ENCODE measurements at places on chromosomes 3 and 15. TPM values are rescaled to one million over a fixed set of nuclear protein-coding genes. Genes with fewer than 3 reads are reported as not detected.

- no peak for DNase-seq
- no peak overlapping the region for H3K4me3 ChIP-seq
- H3K4me1 ChIP-seq = peaks cover 18% of the 10 kb centered on the region
- no peaks in the 10 kb centered on the region for H3K27me3 ChIP-seq
These were observed 41.3 kb downstream of the ZNF445 start for GRCh38 chr3:44436181-44436580.

DNA sequence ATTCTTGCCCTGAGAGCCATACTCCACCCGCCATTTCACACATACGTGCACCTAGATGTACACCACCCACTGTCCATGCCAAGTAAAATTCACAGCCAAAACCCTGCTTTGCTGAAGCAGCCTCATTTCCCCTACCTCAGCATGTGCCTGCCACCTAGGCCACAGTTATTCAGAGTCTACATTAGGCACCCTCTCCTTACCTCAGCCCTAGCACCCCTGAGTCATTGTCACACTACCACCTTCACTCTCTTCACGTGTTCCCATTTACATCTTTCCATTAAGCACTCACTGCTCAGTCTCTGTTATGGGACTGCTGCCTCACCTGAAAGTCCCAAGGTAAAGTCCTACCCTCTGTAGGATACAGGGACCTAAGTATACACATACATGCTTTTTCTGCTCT lies 70.0 kb downstream of the SETD5 start:
- no peak for DNase-seq
- H3K27me3 ChIP-seq = no peaks in the 10 kb centered on the region
- peaks cover 39% of the 10 kb centered on the region for H3K36me3 ChIP-seq
- peak overlapping the region; percentile 5 for H3K27ac ChIP-seq
- H3K4me3 ChIP-seq = no peak overlapping the region

GRCh38 chr3:177760803-177761202 lies 563.5 kb upstream of the TBL1XR1 start:
- no peak for DNase-seq
- H3K27me3 ChIP-seq = no peaks in the 10 kb centered on the region
- H3K27ac ChIP-seq = no peak overlapping the region
- peaks cover 7% of the 10 kb centered on the region for H3K36me3 ChIP-seq
- H3K4me3 ChIP-seq = no peak overlapping the region

GRCh38 chr3:41222501-41222900 lies 23.2 kb downstream of the CTNNB1 start:
- H3K4me1 ChIP-seq = peaks cover 40% of the 10 kb centered on the region
- H3K36me3 ChIP-seq = peaks cover 46% of the 10 kb centered on the region

The NR1I2 gene
- 1.2 TPM for total RNA-seq

- H3K27ac ChIP-seq = no peak overlapping the region
- H3K4me1 ChIP-seq = peaks cover 2% of the 10 kb centered on the region
- DNase-seq = no peak
- H3K36me3 ChIP-seq = no peaks in the 10 kb centered on the region
These were observed 12.9 kb downstream of the CCDC80 start for GRCh38 chr3:112627919-112628466.

The MAGEL2 gene
- total RNA-seq = not detected

The ALDH1L1 gene
- not detected for total RNA-seq

- no peaks in the 10 kb centered on the region for H3K4me1 ChIP-seq
- H3K36me3 ChIP-seq = no peaks in the 10 kb centered on the region
- H3K27me3 ChIP-seq = no peaks in the 10 kb centered on the region
- DNase-seq = no peak
- H3K4me3 ChIP-seq = no peak overlapping the region
These were observed 13.7 kb upstream of the PRKCD start for GRCh38 chr3:53147151-53147902.

DNA sequence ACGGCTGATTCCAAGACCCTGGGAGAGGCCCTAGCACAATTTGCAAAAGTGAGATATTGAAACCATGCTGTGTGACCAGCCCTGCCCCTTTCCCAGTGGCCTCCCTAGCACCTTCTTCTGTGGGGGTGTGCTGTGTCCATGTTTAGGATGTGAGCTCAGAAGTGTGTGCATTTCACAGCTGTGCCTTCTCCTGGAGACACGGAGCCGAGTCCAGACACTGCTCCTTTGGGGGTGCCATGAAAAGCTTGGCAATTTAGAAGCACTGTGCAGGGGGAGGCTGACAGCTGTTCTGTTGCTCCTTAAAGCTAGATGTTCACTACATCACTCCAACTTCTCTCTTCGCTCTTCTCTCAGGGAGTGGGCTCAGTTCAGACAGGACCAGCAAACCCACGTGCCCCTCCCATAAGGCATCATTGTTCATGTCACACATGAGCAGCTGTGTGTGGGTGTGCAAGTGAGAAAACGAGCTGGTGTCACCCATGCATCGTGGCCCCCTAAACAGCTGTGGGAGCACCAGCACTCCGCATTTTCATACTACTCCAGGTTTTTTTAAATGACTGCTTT lies 492.6 kb downstream of the GABRG3 start:
- no peak overlapping the region for H3K4me3 ChIP-seq
- no peaks in the 10 kb centered on the region for H3K4me1 ChIP-seq
- no peaks in the 10 kb centered on the region for H3K36me3 ChIP-seq
- no peaks in the 10 kb centered on the region for H3K27me3 ChIP-seq
- no peak for DNase-seq

DNA sequence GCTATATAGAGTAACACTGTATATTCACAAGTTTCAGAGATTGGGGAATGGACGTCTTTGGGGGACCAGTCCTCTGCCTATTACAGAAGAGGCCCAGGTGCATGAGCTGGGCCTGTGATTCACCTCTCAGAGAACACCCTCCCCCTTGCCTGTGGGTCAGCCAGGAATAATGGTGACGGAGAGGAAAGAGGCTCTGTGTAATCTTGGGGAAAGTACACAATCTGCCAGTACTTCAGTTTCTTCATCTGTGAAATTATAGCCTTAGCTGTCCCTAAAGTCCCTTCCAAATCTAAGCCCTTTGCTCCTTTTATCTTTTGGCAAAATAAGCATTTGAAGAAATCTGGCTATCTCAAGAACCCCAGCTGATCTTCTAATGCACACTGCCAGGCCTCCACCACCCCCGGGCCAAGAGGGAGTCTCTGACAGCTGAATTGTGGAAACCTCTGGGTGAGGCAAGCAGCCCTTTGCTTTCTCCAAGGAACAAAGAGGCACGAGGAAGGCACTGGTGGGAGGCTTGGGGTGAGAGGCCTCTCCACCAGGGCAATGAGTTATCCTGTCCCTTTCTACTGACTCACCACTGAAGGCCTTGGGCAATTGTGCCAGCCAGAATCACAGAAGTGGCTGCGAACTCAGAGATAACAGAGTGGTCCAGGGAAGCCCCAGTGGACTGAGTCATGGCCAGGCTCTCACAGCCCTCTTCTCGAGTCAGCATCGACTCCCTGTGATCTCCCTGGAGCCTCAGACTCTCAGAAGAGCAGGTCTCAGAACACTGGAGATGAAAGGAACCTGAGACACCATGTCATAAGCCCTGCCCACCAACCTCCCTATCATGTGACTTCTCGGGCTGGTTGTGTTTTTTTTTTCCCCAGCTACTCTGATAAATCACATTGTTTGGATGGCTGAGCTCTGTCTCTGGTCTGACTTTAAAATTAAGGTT lies 31.8 kb downstream of the CCNL1 start:
- H3K4me1 ChIP-seq = peaks cover 63% of the 10 kb centered on the region
- no peaks in the 10 kb centered on the region for H3K36me3 ChIP-seq
- peak overlapping the region; percentile 93 for H3K27ac ChIP-seq

The B3GALNT1 gene
- total RNA-seq = 14.0 TPM

DNA sequence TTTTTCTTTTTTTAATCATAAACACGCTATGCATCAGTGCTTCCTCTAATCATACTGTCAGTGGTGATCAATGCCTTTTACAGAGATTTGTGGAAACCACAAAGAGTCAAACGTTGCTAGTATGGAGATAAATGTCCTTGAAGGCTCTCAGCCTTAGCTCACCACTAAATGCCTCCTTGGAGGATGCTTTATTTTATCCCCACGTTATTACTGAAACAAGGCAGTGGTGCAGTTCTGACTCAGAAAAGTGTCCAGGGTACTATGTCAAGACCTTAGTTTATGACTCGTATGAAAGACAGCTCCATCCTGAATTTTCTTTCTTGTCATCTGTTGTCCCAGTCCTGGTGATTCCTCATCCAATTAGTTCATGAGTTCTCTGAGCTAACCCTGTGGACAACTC lies 1146.7 kb downstream of the IGSF11 start:
- no peak overlapping the region for H3K4me3 ChIP-seq
- no peak overlapping the region for H3K27ac ChIP-seq
- H3K27me3 ChIP-seq = no peaks in the 10 kb centered on the region
- no peak for DNase-seq

The ANKUB1 gene
- total RNA-seq = not detected

- no peak for DNase-seq
- H3K36me3 ChIP-seq = no peaks in the 10 kb centered on the region
- no peaks in the 10 kb centered on the region for H3K4me1 ChIP-seq
These were observed 4.0 kb downstream of the PLA2G4D start for GRCh38 chr15:42090370-42090769.

The FRMD5 gene
- total RNA-seq = 0.56 TPM

DNA sequence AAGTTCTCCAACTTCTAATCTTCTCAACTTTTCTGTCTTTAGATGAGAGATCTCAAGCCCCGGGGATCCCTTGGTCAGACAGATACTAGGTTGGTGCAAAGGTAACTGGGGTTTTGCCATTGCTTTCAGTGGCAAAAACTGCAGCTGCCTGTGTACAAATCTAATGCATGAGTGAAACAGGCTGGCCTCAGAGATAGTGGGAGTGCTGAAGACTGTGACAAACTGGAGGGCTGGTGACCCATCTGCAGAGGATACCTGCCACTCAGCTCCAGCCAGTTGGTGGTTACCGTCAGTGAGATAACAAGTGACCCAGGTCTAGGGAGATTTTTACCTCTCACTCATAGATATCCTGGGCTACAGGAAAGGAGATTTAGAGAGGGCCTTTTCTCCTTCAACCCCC lies 85.7 kb downstream of the RYR3 start:
- H3K27me3 ChIP-seq = no peaks in the 10 kb centered on the region
- no peaks in the 10 kb centered on the region for H3K4me1 ChIP-seq
- no peak overlapping the region for H3K4me3 ChIP-seq
- H3K27ac ChIP-seq = no peak overlapping the region
- no peaks in the 10 kb centered on the region for H3K36me3 ChIP-seq

GRCh38 chr3:64406271-64406670 lies 181.0 kb upstream of the PRICKLE2 start:
- H3K27me3 ChIP-seq = peaks cover 10% of the 10 kb centered on the region
- no peaks in the 10 kb centered on the region for H3K4me1 ChIP-seq
- no peaks in the 10 kb centered on the region for H3K36me3 ChIP-seq
- DNase-seq = no peak

- DNase-seq = no peak
- no peak overlapping the region for H3K4me3 ChIP-seq
- peaks cover 24% of the 10 kb centered on the region for H3K4me1 ChIP-seq
- H3K36me3 ChIP-seq = peaks cover 17% of the 10 kb centered on the region
These were observed 39.3 kb downstream of the NKIRAS1 start for GRCh38 chr3:23877329-23877980.

The MYRIP gene
- total RNA-seq = not detected

DNA sequence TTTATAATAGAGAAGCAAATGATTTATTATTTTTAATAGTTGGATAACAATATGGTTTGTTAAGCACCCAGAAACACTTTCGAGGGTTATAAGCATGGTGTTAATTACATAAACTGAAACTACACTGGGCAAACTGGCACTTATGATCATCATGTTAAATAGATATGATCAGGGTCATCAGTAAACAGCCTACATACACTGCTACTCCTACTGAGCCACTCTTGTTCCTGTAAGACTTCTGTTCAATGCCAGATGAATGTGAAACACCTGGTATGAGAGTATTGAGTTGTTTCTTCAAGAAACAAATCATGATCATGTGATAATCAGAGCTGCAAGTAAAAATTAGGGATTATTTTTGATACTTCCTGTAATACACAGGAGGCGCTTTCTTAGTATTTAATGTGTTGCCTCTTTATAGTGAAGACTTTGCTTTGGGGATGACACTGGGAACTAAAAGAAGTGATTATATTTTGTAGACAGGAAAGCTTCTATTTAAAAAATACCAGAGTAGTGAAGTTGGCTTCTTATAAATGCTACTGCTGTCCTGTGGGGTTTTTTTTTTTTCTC lies 32.3 kb upstream of the UTS2B start:
- H3K27ac ChIP-seq = no peak overlapping the region
- no peaks in the 10 kb centered on the region for H3K36me3 ChIP-seq
- no peaks in the 10 kb centered on the region for H3K27me3 ChIP-seq
- H3K4me3 ChIP-seq = no peak overlapping the region
- H3K4me1 ChIP-seq = no peaks in the 10 kb centered on the region

The DUT gene
- 574 TPM for total RNA-seq

- peak; percentile 18 for DNase-seq
- H3K27me3 ChIP-seq = no peaks in the 10 kb centered on the region
- peaks cover 10% of the 10 kb centered on the region for H3K4me1 ChIP-seq
- H3K4me3 ChIP-seq = no peak overlapping the region
These were observed 69.4 kb upstream of the FOXP1 start for GRCh38 chr3:71652781-71653413.
